Effector CD8-positive, alpha-beta T cell (primary cell): ENCODE measurements at places on chromosomes 3 and 15.
A peak's percentile ranks its signal among the peaks of the same experiment; 100 is the strongest.

- no peak for DNase-seq
Measured at GRCh38 chr15:100439514-100439913, 89.2 kb downstream of the CERS3 start.

DNA sequence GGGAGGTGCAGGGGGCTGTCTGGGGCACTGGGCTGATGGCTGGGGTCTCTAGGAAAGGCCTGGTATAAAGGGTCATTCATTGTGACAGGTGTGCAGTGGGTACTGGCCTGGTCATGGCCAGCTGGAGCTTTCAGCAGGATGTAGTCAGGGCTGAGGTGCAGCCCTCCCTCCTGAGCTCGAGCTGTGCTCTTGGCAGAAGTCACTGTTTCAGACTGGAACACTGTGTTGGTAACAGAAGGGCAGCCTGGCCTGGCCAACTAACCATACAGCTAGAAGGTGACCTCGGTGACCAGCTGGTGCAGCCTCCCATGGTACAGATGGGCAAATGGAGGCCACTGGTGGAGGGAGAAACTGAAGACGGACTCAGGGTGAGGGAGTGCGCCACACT, 34.4 kb upstream of the LCTL start:
- DNase-seq = no peak

DNA sequence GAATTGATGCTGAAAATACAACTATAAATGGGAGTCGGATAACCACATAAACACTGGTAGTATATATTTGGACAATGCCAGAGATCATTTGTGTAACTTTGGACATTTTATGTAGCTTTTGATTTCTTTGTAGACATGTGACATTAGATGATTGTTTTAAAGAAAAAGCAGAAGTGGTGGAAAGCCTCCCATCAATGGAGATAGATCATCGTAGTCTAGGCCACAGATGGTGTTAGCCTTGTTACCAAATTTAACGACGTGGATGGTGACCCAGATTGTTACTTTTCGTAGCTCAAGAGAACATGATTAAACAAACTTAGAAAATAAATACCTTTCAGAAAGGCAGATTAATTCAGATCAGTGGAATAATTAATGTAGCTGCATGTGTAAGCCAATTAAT, 8.8 kb downstream of the CACNA1D start:
- DNase-seq = no peak

DNA sequence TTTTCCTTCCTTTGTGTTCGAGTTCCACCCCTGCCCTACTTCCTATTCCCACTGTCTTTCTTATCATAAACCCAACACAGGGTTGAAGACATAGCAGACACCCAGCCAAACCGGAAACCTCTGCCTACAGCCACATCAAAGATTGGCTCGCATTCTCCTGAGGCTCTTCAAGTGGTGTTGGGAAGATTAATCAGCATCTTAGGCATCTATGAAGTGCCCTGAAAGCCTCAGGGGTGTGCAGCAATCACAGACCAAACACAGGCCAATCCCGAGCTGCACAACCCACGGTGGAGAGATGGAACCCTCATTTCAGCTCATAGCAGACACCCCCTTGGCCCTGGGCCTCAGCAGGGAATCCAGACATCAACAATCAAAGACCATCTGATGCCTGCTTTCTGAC, 255.9 kb downstream of the XXYLT1 start:
- DNase-seq = no peak

GRCh38 chr3:66317750-66318376, 97.1 kb downstream of the SLC25A26 start:
- DNase-seq = no peak

DNA sequence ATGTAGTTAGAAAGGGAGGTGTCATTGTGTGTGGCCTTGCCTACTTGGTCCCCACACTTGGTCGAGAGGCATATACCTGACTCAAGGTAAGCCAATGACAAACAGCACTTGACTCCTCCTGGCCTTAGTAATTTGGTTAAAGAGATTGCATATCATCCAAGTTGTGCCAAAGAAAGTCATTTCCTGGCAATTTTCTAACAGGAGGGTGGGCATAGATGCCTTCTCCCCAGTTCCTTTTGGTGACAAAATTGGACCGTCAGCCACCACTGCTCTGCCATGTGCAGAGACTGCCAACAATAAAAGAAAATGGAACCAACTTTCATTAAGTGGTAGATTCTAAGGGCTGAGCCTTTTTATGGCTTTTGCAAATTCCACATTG, 7.9 kb upstream of the LEKR1 start:
- DNase-seq = no peak

DNA sequence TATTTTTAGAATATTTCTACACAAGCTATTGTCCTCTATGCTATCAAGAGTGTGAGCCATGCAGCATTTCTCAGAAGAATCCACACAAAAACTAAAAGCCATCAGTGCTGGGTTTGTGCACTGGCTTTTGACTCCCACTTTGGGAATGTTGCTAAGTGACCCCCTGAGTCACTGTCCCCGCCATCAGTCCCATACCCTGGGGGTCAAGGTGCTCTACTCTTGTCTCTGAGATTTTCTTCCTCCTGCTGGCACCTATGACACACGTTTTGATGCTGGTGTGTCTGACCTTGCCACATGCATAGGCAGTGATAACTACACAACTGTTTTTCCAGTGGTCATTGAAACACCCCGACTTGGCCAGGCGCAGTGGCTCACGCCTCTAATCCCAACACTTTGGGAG, 19.8 kb downstream of the CMTM7 start:
- DNase-seq = no peak

GRCh38 chr3:98920166-98920565, 18.7 kb upstream of the DCBLD2 start:
- no peak for DNase-seq

GRCh38 chr3:160184655-160185054, 40.6 kb upstream of the C3orf80 start:
- no peak for DNase-seq

GRCh38 chr3:197545101-197545500, 10.7 kb downstream of the BDH1 start:
- no peak for DNase-seq

GRCh38 chr3:47475570-47476329, at the start of gene SCAP:
TSS of gene SCAP (minus strand) at chr3:47475941. CDS start at chr3:47442993, 32,948 bp downstream.
- DNase-seq = peak; percentile 95

DNA sequence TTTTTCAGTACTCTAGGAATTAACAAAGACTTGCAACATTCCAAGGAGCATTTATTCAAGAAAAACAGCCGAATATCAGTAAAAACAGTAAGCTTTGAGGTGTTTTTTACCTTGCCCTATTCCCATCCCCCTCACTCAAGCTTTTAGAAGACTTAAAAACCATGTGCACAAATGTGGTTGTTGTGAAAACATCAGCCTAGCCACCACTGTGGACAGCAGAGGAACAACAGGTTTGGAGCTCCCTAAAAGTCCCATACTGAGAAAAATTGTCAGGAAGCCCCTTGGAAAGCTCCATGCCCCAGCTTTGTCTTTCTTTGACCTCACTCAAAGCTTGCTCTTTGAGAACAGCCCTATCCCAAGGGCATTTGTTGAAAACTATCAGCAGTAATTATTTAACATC, 34.7 kb upstream of the RSL24D1 start:
- DNase-seq = no peak

DNA sequence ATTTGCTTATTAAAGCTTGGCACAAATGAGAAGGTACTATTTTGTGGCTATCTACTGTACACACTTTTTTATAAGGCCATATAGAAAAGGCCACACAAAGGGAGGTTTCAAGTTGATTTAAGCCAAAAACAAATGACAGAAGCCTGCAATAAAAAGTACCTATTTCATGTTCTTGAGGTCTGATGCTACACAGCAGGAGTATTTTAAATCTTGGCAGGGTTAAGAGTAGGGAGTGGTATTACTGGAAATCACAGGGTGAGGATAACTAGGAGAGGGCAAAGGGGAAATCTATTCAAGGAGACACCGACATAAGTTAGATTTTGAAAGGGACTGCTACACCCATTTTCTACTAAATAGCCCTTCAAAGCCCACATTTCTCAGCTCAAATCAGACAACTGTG, 146.2 kb downstream of the GREM1 start:
- DNase-seq = no peak

DNA sequence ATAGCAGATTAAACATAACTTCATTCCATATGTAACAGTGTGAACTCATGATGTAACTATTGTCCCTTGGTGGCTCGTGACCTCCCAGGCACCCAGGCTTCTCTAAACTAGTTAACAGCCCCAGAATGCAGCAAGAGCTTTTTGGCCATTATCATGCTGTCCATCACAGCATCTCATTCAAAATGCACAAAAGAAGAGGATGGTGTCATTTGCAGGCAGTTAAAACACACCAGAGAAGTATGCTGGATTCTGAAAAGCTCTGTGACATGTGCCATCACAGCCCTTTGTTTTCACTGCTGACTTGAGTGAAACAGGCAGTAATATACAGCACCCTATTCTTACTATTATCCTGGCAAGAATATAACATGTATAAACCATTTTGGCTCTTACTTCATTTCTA, 117.6 kb upstream of the CHMP2B start:
- no peak for DNase-seq

- no peak for DNase-seq
Measured at GRCh38 chr3:8282541-8283165, 219.0 kb upstream of the LMCD1 start.

DNA sequence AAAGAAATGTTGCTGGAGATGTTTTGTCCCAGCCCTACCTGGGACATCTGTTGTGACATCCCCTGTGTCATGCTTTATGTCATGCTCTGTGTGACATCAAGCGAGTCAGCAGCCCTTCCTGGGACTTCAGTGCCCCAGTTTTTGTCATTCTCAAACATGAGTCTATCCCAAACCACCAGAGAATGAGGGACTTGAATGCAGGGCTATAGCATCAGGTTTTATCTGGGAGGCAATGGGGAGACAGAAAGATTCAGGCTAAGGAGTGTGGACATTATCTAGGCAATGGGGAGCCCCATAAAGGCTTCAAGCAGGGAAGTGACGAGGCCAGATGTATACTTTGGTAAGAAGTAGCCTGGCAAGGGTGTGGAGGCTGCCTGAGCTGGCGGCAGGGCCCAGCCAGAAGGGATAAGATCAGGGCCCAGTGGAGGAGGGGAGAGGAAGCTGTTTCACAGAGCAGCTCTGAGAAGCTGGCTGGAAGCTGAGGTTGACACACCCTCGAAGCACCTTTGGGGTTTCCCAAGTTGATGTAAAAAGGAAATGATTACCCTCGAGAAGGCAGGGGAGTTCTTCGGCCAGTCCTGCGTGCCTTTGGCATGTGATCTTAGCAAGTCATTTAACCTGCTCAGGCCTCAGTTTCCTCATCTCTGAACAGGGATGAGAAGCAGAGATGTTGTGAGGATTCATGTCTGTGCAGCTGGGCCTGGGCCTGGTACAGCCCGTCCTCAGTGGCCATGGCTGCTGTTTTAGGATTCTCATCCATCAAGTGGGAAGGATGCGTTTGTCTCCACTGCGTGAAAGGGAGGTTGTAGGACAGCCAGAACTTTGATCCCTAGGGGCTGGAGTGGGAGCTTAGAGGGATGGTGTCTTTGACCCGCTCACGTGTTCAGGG, 34.3 kb downstream of the IRAK2 start:
- peak; percentile 19 for DNase-seq

DNA sequence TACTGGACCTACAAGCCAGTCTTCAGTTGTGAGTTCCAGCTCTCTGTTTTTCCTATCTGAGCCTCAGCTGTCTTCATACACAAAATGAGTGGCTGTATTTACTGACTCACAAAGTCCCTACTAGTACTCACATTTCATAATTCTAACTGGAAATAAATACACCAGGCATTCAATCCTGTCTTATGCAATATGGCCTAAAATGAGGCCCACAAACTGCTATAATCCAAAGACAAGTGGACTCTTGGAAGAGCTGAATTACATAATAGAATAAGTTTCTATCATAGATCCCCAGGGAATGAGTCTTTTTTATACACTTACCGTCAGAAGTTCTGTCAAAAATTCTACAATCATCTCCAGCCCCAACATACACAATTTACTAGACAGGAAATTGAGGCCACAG, 211.9 kb downstream of the LRRN1 start:
- no peak for DNase-seq

- DNase-seq = no peak
Measured at GRCh38 chr3:146277953-146278631, 27.2 kb upstream of the PLSCR4 start.

DNA sequence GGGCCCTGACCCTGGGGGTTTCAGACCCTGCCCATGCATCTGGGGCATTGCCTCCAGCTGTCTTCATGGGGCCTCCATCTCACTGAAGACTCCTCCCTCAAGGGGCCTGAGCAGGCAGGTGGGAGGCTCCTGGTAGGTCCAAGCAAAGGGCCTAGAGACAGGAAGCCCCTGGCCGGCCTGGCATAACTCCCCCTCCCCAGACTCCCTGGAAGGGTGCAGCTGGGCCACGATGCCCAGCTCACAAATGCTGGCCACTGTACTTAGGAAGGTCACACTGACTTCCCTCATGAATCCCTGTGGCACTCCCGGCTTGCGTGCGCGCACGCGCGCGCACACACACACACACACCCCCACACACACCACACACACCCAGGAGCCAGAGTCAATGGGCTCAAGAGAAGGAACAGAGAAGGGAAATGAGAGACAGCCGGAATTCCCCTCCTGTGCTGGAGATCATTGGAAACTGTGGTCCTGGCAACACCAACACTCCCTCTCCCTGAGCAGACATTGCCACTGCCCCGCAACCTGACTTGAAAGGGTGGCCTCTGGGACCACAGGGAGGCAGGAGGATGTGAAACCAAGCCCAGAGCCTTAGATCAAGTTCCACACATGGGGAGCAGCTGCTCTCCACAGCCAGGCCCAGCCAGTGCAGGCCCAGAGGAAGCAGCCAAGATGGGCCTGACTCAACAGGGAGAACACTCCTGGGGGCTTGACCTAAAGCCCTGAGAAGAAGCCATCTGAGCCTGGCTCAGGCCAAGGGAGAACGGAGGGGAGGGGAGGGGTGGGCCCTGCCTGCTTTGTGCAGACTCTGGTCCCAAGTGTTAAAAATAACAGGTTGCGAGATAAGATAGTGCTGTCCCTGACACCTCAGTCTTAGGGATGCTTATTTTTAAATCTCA, 69.7 kb downstream of the SCN5A start:
- DNase-seq = no peak

- no peak for DNase-seq
Measured at GRCh38 chr3:27630885-27631284, 91.2 kb downstream of the EOMES start.

DNA sequence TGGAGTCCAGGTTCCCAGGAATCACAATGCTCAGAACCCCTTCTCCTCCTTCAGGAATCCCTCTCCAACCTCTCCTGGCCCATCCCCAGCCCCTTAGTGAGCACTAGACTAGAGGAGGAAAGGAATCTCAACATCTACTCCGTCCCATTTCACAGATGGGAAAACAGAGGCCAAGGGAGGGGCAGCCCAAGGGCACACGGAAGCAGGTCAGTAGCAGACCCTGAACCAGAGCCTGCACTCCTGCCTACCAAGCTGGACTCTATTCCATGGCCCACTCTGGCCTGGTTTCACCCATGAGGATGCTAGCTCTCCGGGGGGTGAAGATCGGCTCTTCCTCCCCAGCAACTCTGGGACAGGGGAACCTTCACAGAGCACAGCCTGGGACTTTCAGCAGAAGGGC, 14.3 kb downstream of the SEMA7A start:
- DNase-seq = no peak

DNA sequence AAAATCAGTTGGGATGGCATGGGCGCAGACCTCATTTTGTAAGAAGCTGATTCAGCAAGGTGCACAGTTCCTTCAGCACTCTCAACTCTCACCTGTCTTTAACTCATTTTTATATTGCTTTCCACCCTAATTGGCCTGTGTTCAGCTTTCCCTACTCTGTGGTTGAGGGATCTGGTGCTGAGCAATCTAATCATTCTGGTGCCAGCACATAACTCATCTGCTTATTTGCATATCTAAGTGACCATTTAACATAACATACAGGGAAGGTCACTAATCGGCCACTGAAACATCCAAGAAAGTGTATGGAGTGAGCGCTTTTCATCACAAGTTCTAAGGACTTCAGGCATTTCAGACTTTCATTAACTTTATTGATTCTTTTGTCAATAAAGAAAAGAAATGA, 303.4 kb upstream of the ROPN1 start:
- DNase-seq = no peak
